ENCODE measurements at places on chromosomes 7 and 10.

GRCh38 chr7:76054123-76055120 lies 6.5 kb downstream of the MDH2 start:
- DNase-seq: no peak

DNA sequence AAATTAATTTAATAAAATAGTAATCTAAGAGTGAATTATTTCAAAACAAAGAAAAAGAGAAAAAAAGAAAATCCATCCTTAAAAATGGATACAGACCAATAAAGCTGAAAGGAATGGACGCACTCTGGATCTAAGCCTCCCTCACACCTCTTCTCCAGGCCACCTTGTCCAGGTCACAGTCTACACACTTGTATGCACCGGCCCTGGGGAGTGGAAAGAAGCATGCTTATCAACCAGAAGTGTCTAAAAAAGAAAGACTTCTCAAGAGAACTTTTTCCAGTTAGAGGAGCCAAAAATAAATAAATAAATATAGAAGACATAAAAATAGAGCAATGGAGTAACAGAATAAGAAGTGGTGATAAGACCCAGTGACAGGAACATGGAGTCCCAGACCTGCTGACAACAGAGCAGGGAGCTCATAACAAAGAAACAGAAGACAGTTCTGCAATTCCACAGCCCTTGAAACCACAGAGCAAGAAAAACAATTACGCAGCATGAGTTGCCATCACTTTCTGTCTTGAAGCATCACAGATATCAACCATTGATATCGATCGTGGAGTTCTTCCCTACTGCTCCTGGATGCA lies 311.7 kb upstream of the NFE2L3 start:
- no peak for DNase-seq

DNA sequence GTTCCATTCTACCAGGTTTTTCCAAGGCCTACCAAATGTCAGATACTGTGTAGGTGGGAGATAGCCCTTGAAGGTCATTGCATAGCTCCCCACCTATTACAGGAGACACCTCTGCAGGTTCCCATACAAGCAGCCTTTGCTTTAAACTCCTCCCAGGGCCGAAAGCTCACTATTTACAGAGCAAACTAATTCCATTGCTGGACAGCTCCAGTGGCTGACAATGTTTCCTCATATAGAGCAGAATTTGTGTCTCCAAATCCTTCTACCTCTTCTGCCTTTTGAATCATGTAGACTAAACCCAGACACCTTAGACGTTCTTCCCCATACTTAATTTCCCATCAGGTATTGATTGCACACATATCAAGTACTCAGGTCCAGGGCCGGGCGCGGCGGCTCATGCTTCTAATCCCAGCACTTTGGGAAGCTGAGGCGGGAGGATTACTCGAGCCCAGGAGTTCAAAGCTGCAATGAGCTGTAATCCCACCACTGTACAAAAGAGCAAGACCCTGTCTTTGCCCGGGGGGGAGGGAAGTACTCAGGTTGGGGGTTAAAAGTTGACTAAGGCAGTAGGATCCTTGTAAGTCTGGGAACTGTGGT lies 2.1 kb downstream of the CNNM1 start:
- DNase-seq: no peak

DNA sequence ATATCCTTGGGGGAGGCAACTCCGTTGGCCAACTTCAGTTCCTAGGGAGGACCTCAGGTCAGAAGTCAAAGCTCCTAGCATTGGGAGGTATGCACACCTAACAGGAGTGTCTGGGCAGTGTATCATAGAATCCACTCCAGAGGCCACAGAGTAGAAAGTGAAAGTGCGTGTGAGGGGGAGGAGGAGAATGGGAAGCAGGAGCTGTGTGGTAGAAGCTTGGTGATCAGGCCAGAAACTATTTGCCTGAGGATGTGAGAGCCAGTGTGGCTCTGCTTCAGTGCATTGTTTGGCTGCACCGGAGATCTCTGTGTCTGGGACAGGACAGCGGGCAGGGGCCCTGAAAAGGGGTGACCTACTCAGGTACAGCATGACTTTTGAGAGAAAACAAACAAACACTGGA lies 557.4 kb upstream of the VSTM2A start:
- no peak for DNase-seq

DNA sequence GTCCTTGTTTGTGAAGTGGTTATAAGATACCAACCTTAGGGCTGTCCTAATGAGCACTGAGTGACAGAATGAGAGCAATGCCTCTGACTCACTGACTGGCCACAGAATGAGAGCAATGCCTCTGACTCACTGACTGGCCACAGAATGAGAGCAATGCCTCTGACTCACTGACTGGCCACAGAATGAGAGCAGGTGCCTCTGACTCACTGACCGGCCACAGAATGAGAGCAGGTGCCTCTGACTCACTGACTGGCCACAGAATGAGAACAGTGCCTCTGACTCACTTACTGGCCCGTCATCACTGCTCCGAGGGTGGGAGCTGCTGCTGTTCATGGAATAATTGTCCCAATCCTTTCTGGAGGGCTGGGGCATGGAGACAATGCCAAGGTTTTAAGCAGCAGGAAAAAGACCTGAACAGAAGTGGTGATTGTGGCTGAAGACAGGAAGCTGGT lies 265.2 kb upstream of the PPP2R2D start:
- DNase-seq: no peak

DNA sequence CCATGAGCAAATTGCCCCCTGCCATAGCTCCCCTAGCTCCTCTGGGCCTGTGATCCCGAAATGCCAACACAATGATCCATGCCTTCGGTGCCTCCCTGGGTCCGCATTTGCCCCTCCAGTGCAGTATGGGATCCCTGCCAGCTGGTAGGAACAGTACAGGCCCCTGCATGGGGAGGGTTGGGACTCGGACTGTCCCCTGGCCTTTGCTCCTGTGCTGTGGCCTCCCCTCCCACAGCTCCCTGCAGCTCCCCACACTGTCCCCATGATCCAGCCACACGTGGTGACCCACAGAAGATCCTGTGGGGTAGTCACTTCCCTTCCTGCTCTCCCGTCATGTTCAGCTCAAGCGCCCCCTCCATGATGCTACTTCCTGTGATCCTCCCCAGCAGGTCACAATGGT lies 140.3 kb downstream of the MAPK8 start:
- DNase-seq: no peak

DNA sequence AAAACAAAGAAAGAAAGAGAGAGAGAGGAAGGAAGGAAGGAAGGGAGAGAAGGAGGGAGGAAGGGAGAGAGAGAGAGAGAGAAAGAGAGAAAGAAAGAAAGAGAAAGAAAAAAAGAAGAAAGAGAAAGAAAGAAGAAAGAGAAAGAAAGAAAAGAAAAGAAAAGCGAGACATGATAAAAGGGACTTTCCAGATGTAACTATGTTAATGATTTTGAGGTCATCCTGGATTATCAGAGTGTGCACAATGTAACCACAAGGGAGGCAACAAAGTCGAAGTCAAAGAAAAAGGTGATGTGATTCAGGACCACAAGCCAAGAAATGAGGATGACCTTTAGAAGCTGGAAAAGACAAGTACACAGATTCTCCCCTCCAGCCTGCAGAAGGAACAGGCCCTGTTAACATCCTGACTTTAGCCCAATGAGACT lies 48.9 kb upstream of the PAX2 start:
- DNase-seq: no peak

GRCh38 chr10:21870849-21871248 lies 132.7 kb downstream of the DNAJC1 start:
- DNase-seq: no peak

- no peak for DNase-seq
Observed at GRCh38 chr10:99435986-99436638, 5.7 kb upstream of the GOT1 start.

DNA sequence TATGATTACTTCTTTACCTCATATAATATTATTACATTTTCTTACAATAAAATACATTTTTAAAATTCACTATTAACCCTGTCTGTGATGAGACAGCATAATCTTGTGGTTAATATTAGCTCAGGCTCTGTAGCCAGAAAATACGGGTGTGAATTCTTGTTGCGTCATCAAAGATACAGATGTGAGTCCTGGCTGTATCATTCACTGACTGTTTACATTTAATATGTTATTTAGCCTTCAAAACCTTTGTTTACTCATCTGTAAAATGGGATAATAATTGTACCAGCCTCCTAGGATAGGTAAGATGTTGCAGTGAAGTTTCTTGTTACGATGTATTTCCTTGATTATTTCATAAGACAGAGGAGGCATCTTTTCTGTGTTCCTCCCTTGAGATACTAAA lies 184.7 kb upstream of the PRPS1L1 start:
- no peak for DNase-seq

DNA sequence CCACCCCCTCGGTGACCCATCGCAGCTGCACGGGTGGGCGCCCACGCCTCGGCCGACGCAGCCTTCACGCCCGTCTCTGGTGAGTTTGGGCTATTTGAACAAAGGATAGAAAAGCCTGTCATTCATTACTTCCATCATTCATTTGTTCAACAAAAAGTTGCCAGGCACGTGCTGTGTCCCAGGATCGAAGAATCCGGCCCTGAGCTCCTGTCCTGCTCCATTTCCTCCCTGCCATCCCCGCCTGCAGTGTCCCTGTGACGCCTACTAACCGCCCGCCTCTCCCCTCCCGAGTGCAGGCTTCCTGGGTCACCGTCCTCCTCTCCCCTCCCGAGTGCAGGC lies 340.1 kb downstream of the WDR37 start:
- DNase-seq: no peak

DNA sequence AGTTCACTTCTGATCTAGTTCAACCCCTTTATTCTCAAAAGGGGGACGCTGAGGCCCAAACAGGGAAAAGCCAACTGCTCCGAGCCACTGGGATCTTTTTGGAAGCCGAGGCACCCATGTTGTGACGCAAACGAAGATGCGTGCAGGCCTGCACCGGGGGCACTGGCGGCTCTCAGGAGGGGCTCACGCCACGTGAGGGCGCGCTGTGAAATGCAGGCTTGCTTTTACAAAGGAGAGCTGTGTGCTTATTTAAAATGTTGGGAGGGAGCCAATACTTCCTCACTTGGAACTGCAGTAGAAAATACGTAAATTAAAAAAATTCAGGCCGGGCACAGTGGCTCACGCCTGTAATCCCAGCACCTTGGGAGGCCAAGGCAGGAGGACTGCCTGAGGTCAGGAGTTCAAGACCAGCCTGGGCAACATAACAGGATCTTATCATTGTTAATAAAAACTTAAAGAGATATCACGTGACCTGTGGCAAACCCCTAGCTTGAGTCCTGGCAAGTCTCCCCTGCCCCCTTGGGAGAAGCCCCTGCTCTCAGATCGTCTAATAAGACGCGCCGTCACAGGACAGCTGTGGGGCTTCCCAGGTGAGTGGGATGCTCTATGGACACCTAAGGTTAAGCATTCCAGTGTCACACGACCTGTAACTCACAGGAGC lies 16.3 kb downstream of the BRI3 start:
- DNase-seq: no peak

DNA sequence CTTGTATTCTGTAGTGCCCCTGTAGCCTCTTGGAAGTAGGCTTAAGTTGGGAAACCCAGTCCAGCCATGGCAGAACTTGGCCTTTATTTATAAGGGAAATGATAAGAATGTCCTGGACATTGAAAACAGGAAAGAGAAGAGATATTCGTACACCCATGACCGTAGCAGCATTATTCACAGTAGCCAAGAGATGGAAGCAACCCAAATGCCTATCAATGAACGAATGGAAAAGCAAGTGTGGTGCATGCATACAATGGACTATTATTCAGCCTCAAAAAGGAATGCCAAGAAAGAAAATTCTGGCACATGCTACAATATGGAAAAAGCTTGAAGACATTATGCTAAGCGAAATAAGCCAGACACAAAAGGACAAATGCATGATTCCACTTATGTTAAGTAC lies 315.3 kb downstream of the CXCL12 start:
- no peak for DNase-seq

DNA sequence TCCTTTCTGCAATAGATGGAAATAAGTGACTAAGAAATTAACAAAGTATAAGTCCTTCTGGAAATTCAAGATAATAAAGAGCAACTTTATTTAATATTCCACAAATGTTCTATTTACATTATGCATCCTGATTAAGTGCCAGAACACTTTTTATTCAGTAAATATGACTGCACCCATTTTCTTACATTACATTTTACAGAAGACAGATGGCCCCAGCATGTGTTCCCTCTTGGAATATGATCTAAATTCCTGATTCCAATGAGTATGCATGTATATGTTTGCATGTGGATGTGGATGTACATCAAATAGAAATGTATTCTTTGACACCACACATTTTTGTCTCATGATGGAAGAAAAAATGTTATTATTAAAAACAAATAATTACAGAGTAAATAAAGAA lies 628.7 kb upstream of the SEMA3D start:
- DNase-seq: no peak

DNA sequence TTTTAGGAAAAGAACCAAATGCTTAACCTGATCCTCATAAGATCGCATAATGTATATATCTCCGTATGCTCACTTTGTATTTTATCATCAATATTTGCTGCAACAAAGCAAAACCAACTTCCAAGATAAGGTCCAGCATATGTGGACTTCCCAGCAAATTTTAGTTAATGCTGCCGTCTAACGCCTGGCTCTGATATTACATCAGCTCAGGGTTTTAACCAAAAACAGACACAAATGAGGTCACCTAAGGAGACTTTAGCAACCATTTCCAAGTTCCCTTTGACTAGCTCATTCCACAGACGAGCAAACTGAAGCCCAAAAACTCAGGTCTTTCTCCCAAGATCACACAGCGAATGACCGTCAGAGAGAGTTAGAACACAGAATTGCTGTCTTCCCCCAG lies 59.4 kb upstream of the UCN3 start:
- no peak for DNase-seq
